ENCODE measurements at places on chromosomes 3 and 15. TPM values are rescaled to one million over a fixed set of nuclear protein-coding genes. Genes with fewer than 3 reads are reported as not detected.

PIF1 gene
- total RNA-seq, result 9.0 TPM

- DNase-seq, result no peak
These were observed 15.9 kb upstream of the FOXP1 start for GRCh38 chr3:71599416-71599815.

GRCh38 chr15:31500766-31501449 is 174.3 kb downstream of the KLF13 start:
- no peak for DNase-seq

- peak; percentile 78 for DNase-seq
These were observed 180.1 kb upstream of the BCL6 start for GRCh38 chr3:187925326-187925725.

DNA sequence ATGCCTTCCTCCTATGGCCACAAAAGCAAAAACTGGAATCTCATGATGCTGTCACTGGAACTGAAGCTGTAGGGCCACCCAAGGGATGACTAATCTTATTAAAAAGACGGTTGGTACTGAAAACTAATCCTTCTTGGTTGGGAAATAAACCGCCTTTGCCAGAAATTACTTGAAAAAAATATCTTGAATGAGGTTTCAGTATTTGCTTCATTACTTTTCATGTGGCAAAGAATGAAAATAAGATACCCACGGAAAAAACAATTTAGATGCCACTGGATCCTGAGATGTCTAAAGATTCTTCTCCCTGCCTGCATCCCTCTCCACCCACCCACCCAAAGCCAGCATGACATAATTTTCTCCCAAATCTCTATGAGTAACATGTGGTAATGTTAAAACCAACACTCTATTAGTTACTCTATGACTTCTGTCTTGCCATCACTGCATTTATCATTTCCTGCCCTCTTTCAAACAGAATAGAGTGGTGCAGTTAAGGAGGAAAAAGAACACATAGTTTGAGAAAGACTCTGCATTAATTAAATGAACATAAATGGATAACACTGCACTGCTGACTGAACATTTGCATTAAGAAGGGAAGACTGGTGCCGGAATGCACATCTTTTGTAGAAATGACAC is 111.8 kb upstream of the DPH6 start:
- peak; percentile 46 for DNase-seq

DNA sequence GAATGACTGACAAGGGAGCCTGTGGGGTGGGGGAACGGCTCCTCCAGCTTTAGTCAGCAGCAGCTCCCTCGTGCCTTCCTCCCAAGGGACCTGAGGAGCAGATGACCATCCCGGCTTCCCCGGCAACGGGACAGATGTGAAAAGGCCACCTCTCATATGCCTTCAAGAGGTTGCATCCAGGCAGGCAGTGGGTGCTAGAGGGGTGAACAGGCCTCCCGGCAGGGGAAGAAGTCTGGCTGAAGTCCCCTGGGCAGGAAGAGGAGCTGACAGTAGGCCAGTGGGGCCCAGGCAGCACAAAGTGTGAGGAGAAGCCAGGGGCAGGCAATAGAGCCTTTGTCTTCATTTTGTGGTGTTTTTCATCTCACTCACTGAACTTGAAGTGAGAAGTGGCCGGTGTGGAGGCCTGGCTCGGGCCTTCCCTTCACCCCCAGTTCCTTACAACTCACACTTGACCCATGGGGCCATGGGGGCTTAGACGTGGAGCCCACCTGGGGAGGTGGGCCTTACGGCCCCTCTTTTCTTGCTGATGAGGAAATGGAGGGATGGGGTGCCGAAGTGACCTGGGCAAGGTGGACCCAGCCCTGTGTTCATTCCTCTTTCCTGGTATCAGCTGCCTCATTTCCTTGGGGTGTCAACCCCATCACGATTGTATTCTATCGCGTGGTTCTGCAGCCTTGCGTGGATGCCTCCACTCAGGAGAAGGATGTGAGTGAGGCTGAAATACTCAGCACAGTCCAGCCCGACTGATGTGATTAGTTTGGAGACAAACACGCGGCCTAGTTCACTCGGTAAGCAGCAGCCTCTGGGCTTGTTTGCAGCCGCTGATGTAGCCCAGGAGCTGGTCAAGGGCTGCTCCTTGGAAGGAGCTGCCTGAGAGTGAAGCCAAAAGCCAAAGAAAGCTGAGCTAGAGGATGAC is 115.5 kb upstream of the ALDH1A3 start:
- no peak for DNase-seq

GRCh38 chr3:149592758-149593240 is 65.0 kb downstream of the WWTR1 start:
- peak; percentile 45 for DNase-seq

DNA sequence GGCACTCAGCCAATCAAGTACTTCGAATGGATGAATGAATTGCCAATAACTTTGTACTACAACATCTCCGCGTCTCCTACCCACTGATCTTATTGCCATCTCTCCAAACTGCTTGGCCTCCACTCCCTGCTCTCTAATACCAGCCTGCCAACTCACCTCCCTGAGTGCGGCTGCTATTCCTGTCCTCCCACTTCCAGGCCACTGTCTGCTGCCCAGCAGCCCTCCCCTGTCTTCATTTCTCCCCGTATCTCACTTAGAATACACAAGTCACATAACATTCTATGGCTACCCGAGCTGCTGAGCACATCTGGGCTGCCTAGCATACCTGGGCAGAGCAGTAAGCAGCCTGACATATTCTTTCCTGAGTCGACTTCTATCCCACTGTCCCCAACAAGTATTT is 149.9 kb upstream of the LRTM1 start:
- no peak for DNase-seq

- DNase-seq, result peak; percentile 31
These were observed 13.7 kb upstream of the U2SURP start for GRCh38 chr3:142987707-142988106.

All from M059J (cell line).